ENCODE measurements at places on chromosomes 2 and 18. TPM values are rescaled to one million over a fixed set of nuclear protein-coding genes. Genes with fewer than 3 reads are reported as not detected.
A peak's percentile ranks its signal among the peaks of the same experiment; 100 is the strongest.

The REV1 gene
- 13.7 TPM for polyA plus RNA-seq

The CIDEA gene
- not detected for polyA plus RNA-seq

GRCh38 chr2:105598829-105599698 lies 145.6 kb upstream of the NCK2 start:
- no peak overlapping the region for H3K4me3 ChIP-seq
- no peak overlapping the region for H3K27ac ChIP-seq
- H3K36me3 ChIP-seq: no peaks in the 10 kb centered on the region
- no peaks in the 10 kb centered on the region for H3K27me3 ChIP-seq
- H3K4me1 ChIP-seq: peaks cover 48% of the 10 kb centered on the region

GRCh38 chr18:56803051-56803450 lies 151.9 kb downstream of the WDR7 start:
- H3K36me3 ChIP-seq: peaks cover 3% of the 10 kb centered on the region
- H3K4me1 ChIP-seq: no peaks in the 10 kb centered on the region
- no peaks in the 10 kb centered on the region for H3K27me3 ChIP-seq
- H3K27ac ChIP-seq: no peak overlapping the region

DNA sequence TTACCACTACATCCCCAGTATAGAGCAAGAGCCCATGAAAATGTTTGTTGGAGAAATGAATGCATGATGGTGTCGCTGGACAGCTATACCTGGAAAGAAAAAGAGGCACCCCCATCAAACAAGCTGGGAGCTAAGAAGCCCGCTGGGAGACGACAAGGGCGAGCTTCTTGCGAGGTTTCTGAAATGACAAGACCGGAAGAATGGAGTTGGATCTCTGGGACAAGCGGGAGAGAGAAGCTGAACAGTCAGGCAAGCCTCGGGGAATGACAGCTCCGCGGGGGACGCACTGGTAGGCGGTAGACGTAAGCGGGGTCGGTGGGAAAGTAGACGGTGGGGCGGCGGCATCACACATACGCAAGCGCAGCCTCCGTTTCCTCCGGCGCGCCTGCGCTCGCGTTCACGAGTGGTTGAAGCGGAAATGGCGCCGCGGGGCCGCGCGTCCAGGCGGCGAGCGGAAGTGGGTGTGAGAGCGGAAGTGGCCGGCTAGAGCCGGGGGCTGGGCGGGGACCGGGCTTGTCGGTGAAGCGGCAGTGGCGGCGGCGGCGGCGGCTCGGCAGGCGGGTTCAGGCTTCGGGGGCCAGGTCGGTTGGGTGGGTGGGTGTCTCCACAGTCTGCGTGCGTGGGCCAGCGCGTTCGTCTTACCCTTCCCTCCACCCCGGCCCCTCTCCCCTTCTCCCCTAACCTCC lies at the start of gene ARPC2:
ARPC2 (plus strand) TSS at position 516 of the 686 bp plus-strand sequence. CDS start 282 bp downstream, outside the sequence.
- peak within 1 kb of the TSS; percentile 94 for H3K27ac ChIP-seq
- no peaks in the 10 kb centered on the region for H3K27me3 ChIP-seq
- peaks cover 17% of the 10 kb centered on the region for H3K4me1 ChIP-seq

The CAPG gene
- 387 TPM for polyA plus RNA-seq

All from lung (tissue), 17 donors.